WTC11 (cell line): ENCODE measurements at places on chromosomes 3 and 15.

GRCh38 chr15:49062900-49063299 lies 16.7 kb upstream of the SECISBP2L start:
- no peak for DNase-seq

GRCh38 chr3:191328962-191329653 lies at the start of gene CCDC50:
TSS of gene CCDC50 (plus strand) at chr3:191329394. CDS start at chr3:191329675, 281 bp downstream.
- DNase-seq, result peak; percentile 82

DNA sequence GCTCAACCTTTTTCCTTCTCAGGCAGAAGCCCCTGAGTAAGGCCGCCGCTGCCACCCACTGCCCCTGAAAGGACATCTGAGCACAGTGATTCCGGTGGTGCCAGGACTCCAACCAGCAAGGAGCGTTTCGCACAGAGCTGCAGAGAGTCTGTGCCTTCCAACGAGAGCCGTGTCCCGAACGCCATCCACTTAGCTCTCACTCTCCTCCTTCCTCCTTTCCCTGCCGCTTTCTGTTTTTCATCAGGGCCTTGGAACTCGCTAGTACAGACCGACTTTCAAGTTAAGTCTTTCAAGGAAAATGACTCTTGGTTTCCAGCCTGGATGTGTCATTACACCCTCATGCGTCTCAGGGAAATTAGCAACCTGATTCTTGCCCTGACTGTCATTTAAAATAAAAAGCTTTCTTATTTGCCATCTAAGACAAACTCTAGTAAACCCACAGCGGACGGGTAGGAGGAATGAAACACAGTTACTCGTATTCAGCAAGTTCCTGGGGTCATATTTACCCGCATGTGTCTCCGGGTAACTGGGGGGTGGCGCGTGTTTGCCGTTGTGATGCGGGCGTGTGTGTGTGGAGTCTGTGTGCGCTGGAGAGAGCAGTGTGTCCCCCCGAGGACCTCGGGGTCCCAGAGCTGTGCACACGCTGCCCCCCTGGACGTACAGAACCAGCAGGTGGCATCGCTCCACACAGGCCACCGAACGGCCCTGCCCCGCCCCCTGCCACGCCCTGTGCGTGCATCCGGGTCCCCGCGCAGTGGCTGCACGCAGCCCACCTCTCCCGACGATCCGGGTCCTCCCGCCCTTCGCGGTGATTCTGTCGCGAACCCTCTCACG lies 30.4 kb upstream of the ALDH1A3 start:
- peak; percentile 61 for DNase-seq

DNA sequence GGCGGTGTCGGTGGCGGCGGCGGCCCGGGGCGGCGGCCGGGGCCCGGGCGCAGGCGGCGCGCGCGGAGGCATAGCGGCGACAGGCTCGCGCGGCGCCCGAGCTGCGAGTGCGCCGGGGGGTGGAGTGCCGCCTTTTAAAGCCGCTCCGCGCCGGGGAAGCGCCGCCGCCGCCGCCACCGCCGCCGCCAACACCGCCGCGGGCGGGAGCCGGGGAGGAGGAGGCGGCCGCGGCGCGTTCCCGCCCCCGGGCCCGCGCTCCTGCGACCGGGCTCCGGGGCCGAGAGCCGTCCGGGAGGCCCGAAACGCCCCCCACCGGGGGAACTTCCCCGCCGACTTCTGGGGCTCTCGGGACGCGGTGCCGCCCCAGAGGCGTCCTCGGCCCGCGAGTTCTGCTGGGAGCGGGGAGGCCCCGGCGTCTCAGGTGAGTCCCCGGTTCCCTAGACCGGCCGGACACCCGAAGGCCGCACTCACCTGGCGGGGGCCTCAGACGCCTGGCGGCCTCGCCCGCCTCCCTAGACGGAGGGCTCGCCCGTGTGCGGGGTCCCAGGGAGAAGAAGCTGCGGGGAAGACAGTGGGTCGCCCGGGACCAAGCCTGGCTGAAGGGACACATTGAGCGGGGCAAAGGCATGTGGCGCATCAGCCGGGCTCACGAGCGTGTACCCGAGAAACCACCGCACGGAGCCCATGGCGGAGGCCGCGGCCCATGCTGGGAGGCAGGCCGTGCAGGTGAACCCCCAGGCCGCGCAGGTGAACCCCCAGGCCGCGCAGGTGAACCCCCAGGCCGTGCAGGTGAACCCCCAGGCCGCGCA lies at the start of gene PCSK6:
PCSK6 (minus strand) TSS at position 109 of the 809 bp plus-strand sequence; CDS start at position 72, 37 bp downstream.
- DNase-seq, result peak; percentile 57

- DNase-seq, result no peak
Measured at GRCh38 chr3:126102530-126102951, 18.6 kb upstream of the SLC41A3 start.
